ENCODE measurements at places on chromosomes 2 and 18. TPM values are rescaled to one million over a fixed set of nuclear protein-coding genes. Genes with fewer than 3 reads are reported as not detected.

ARHGAP15 gene
- 6.0 TPM for polyA plus RNA-seq

UPP2 gene
- not detected for polyA plus RNA-seq

HTR2B gene
- polyA plus RNA-seq = not detected

TMEM185B gene
- 1.8 TPM for polyA plus RNA-seq

ATP6V1B1 gene
- polyA plus RNA-seq = 0.16 TPM

MYO3B gene
- not detected for polyA plus RNA-seq

CFC1 gene
- polyA plus RNA-seq = not detected

PTPRN gene
- polyA plus RNA-seq = 3.6 TPM
